Stimulated activated CD8-positive, alpha-beta memory T cell treated with anti-CD3 and anti-CD28 coated beads, Interleukin-2, amount 100 ng/mL, for 48 hours (primary cell): ENCODE measurements at places on chromosomes 11 and 22.
A peak's percentile ranks its signal among the peaks of the same experiment; 100 is the strongest.

DNA sequence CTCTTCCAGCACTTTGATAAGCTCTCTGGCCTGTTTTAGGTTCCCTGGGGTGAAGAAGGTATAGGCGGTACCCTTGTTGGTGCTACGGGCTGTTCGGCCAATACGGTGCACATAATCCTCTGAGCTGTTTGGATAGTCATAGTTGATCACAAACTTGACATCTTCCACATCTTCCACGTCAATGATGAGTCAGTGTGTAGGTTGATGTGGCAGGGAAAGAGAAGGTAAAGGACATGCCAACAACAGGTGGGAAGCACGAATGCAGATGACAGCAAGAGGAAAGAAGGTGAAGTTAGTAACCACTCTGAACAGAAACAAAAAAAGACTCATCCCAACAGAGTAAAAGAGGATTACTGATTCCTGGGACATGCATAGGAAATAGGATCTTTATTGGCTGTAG lies 18.2 kb downstream of the DDX17 start:
- no peak for DNase-seq

DNA sequence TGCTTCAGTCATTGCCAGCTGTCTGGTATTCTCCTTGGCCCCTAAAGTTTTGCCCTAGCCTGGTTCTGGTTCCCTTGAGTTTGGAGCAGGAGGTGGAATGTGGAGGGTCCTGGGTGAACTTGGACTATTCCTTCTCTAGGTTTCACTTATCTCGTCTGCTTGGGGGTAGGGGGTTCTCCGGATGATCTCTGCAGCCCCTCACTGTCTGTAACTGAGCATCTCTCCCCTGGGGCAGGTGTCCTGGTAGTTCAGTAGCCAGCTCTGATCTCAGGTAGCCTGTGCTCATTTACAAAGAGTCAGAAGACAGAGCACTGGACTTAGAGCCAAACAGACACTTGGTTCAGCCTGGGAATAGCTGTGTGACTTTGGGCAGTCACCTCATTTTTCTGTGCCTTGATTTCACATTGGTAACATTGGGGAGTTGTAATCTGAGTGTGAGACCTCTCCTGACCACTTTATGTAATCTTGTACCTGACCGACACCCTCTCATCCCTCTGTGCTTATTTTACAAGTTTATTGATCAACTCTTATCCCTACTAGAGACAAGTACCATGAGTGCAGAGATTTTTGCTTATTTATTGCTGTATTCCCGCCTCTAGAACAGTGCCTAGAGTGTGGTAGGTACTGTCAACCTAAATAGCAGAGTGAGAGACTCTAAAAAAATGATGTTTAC lies 804 bp downstream of the CCDC134 start:
- DNase-seq, result no peak

DNA sequence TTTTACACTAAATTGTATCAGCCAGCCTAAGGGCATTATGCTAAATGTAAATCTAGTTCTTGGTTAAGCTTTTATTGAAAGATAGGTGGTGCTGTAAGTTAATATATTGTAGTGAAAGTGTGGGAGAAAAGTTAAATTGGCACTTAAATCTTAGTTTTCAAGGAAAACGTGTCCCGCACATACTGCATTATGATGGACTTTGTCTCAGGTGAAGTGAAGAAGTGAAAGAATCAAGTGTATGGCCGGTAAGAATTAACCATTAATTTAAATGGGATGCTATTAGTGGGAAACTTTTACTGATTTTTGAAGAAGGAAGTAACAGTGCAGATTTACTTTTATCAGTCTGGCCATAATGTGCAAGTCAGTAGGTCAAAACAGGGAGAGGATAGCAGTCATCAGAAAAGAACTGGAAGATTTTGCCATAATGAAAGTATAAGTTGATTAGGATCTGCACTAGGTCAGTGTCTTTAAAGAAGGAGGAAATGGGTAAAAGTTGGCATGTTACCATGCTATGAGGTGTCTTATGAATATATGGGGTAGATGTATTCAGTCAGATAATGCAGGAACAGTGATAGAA lies 81.6 kb downstream of the PDHX start:
- DNase-seq, result no peak

DNA sequence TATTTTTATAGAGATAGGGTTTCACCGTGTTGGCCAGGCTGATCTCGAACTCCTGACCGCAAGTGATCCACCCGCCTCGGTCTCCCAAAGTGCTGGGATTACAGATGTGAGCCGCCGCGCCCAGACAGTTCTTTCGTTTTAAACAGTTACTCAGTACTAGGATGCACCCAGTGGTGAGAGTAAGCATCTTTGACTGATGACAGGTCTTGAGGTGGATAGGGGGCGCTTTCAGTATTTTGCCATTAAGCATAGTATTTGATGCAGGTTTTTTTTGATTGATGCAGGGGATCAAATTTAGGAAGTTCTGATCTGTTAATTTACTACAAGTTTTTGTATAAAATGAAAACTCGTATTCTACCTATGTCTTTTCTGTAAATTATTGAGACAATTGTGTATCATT lies 13.2 kb upstream of the TRIM34 start:
- no peak for DNase-seq

DNA sequence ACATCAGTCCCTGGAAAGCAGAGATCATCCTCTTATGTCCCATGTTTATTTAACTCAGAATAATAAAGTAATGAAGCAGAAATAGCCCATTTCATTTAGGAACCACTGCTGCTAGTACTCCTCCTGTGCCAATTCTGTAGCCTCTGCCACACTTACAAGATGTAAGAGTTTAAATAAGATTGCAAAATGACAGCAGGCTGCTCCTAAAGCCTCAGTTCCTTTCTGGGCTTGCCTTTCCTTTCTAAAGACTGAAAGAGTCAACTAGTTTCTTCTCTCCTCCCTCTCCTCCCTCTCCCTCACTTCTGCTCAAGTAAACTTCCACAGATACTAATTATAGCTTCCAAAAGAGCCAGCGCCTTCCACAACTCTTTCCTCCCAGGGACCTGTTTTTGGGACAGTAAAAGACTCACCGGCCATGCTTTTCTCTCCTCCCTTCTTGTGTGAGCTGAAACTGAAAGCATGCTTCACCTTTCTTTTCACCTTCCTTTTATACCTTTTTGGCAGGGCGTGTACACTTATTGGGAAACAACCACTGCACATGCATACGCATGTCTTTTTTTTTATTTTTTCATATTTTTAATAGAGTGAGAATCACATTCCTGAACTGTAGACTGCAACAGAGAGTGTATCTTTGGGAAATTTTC lies 26.1 kb upstream of the CARD16 start:
- no peak for DNase-seq

GRCh38 chr22:39147335-39148025 lies 5.0 kb downstream of the CBX7 start:
- DNase-seq, result no peak

DNA sequence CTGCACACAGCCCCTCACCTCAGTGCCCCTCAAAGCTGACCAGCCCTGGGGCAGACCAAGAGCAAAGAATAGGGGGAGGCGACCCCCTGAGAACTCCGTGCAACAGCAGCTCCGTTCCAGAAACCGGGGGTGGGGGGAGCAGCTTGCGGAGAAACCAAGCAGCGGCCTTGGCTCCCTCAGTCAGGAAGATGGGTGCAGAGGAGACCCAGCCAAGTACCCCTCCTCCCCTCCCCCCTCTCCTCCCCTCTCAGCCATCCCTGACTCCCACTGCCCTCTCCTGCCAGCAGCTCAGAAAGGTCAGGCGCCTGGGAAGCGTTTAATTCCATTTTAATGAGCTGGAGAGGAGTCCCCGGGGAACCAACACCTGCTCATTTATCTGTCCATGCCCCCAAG lies 78.9 kb downstream of the PDE2A start:
- no peak for DNase-seq

GRCh38 chr11:43987384-43988039 lies 45.1 kb downstream of the C11orf96 start:
- no peak for DNase-seq

- no peak for DNase-seq
These were observed 50.3 kb downstream of the LARGE1 start for GRCh38 chr22:33869946-33870345.

- no peak for DNase-seq
These were observed 3.1 kb downstream of the MRGPRX1 start for GRCh38 chr11:18936002-18936673.

- DNase-seq, result peak; percentile 84
These were observed 22.8 kb downstream of the MYH9 start for GRCh38 chr22:36365020-36365411.

GRCh38 chr11:129093283-129093682 lies 98.8 kb downstream of the ARHGAP32 start:
- no peak for DNase-seq

DNA sequence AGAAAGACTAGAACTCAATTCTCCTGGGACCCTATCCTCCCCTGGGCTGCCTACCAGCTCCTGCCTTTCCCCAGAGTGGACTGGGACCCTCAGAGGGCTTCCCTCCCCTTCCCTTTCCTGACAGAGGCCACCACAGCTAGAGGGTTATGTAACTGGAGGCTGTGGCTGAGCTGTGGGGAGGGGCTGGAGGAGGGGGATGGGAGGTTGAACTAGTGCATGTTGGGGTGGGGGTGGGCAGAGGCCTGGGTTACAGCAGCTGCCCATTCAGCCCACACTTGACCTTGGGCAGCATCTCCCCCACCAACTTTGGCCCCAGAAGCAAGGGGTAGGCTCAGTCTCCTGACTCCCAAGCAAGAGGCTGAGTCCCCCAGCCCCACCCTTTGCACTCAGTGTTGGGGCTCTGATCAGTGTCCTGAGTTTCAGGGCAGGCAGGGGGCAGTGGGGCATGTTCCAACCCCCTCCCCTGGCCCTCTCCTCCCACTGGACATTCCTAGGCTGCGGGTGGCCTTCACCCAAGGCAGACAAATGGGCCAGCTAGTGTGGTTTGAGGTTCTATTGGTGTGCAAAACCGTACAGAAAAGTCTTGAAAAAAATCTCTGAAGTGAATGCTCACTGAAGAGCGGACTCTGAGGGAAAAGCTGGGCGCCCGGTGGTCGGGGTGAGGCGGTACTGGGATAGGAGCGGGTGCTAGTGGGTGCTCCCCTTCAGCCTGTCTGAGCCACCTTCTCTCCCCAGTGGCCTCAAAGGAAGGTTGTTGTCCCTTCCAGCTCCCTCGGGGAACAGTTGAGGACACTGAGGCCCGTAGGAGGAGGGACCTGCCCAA lies 3.8 kb downstream of the KCNC1 start:
- DNase-seq, result no peak

GRCh38 chr11:130945896-130946295 lies 29.6 kb upstream of the SNX19 start:
- DNase-seq, result no peak

- DNase-seq, result no peak
These were observed 145.0 kb upstream of the ARHGAP20 start for GRCh38 chr11:110856996-110857812.

DNA sequence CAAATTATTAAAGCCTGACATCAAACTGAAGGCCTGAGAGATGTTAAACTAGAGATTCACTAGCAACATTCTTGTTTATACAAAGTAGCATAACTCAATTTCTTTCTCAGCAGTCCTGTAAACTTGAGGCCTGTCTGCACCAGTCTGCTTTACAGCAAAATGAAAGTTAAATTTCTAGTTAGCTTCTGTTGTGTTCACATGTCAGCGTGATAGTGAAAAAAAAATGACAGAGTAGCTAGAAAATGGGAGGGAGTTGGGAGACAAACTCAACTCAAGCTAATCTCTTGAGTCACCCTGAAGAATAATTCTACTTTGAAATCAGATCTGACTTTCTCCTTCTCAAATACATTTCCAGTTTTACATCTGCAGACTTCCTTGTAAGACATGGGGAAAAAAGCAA lies 6.5 kb downstream of the RBFOX2 start:
- DNase-seq, result no peak

GRCh38 chr11:112565551-112565950 lies 304.9 kb upstream of the PLET1 start:
- DNase-seq, result no peak

GRCh38 chr11:5736396-5736795 lies at the start of gene OR56B1:
TSS of gene OR56B1 (plus strand) at chr11:5736448. CDS start at chr11:5736517, 69 bp downstream.
- no peak for DNase-seq

DNA sequence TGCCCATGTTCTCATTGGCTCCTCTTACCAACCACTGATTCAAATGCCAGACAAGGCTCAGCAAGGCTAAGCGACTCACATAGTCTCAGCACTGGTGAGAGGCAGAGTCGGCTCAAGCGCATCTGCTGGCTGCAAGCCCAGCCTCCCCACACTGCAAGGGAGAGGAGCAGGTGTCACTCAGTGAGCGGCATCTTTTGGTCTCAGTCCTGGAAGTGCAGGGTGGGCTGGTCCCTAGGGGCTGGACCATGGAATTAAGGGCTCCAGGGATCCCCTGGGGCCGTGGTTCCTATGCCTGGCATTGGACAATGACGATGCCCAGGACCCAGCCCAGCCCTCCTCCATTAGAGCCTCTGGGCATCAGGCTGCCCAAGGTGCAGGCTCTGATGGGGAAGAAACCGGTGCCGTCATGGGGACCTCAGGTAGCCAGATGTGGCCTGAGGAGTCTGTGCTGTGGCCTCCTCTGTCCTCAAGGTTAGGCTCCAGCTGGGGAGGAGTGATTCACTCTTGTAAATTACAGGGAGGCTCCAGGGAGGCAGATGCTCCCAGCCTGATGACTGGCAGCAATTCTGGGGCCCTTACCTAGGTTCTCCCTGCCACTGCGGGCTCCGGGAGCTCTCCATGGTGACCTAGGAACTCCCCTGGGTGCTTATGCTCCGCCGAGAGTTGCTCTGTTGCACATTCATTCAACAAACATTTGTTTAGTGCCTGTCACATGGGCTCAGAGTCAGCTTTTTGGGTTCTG lies 28.0 kb downstream of the FADS2 start:
- no peak for DNase-seq

GRCh38 chr11:74647831-74648230 lies 55.4 kb downstream of the POLD3 start:
- DNase-seq, result no peak

- no peak for DNase-seq
These were observed 9.7 kb upstream of the MS4A2 start for GRCh38 chr11:60078745-60079144.

- no peak for DNase-seq
These were observed 344.1 kb downstream of the SOX6 start for GRCh38 chr11:16012125-16012751.

- no peak for DNase-seq
These were observed 869.4 kb downstream of the DLG2 start for GRCh38 chr11:84757711-84758110.

GRCh38 chr11:108584973-108585372 lies 8.6 kb downstream of the EXPH5 start:
- DNase-seq, result no peak

- no peak for DNase-seq
These were observed 1479.2 kb downstream of the TBC1D22A start for GRCh38 chr22:48241658-48242057.

- DNase-seq, result no peak
These were observed 158.7 kb downstream of the ST3GAL4 start for GRCh38 chr11:126514061-126514693.

- no peak for DNase-seq
These were observed 98.0 kb downstream of the ATG16L2 start for GRCh38 chr11:72912253-72912652.

GRCh38 chr22:49676230-49676629 lies 151.4 kb downstream of the BRD1 start:
- DNase-seq, result no peak

GRCh38 chr11:7612661-7613393 lies 60.5 kb downstream of the CYB5R2 start:
- no peak for DNase-seq

- DNase-seq, result no peak
These were observed 560.3 kb upstream of the CHORDC1 start for GRCh38 chr11:90783111-90783510.
